ENCODE measurements at places on chromosomes 1 and 21.

- no peak for DNase-seq
Measured at GRCh38 chr21:32001390-32001789, 128.6 kb downstream of the HUNK start.

GRCh38 chr1:61269602-61270001 is 187.2 kb downstream of the NFIA start:
- no peak for DNase-seq

GRCh38 chr1:43493661-43494450 is 36.8 kb upstream of the PTPRF start:
- DNase-seq = no peak

DNA sequence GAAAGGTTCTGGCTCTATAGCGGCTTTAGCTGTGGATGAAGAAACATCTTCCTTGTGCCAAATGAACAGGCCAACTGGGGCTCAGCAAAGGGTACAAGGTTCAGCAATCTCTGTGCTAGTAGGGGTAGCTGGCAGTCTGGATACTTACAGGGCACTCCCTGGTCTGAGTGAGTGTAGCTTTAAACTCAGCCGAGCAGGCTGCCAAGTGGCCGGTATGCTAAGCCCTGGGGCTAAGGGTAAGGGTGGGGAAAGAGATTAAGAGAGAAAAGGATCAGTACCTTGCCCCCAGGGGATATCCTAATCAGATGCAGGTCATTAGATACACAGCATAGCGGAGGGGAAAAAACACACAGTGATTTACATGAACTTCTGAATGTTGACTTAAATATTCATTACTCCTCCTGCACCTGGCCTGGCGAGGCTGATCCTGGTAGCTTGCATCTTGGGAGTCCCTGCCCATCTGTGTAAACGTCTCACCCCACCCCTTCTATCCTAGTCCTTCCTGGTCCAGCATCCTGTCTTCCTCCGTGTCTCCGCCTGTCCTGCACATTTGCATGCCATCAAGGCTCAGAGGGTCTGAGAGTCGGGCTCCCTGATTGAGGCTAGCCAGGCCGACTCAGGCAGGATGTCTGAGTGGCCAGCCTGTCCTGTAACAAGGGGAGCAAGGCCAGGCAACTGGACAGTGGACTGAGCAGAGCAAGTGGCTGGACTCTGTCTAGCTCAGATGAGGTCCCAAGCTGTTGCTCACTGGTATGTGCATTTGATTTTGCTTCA is 39.5 kb upstream of the CNTN2 start:
- no peak for DNase-seq
